ENCODE measurements at places on chromosomes 7 and 10.

DNA sequence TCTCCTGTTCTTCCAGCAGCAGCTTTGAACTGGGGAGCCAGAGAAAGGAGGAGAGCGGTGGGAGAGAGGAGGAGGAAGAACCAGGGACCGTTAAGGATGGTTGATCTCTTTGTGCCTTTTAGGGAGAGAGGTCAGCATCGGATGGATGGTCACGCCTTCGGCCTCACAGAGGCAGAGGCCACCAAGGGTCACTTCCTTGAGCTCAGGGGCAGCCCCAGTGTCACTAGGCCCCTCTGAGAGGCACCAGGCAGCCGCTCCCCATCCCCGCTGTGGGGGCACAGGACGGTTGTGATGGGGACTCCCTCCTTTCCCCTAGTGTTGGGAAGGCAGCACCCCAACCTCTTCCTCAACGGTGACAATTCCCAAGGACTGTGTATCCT, 121.4 kb downstream of the DNAJB6 start:
- DNase-seq, result no peak

DNA sequence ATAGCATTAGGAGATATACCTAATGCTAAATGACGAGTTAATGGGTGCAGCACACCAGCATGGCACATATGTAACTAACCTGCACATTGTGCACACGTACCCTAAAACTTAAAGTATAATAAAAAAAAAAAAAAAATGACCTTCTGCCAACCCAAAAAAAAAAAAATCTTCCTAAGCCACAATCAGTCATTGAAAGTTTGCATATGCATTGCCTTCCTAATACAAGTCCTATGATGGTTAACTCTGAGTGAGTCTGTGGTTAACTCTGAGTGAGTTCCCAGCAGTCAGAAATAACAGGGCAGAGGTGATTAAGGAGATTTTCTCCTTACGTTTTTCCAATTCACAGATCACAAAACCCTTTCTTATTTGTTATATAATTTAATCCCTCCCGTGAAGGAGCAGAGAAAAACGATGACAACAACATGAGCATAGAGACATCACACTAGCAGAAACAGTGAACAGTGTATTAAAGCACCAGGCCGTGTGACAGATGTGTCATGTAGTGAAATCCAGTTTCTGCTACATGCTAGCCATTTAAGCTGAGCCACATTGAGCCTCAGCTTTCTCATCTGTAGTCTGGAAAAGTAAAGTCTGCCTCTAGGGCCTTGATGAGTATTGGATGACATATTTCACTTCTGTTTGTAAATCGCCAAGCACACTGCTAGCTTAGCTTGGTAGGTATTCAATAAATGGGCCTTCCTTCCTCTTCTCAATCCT, 7.4 kb upstream of the RNF148 start:
- DNase-seq, result no peak

- DNase-seq, result no peak
Observed at GRCh38 chr10:97180363-97180755, 5.4 kb downstream of the SLIT1 start.

GRCh38 chr7:98724591-98724990, 107.5 kb downstream of the NPTX2 start:
- DNase-seq, result no peak

- DNase-seq, result no peak
Observed at GRCh38 chr7:108026647-108027046, 23.7 kb upstream of the LAMB1 start.

GRCh38 chr7:40220421-40220911, 85.7 kb downstream of the SUGCT start:
- DNase-seq, result no peak

GRCh38 chr10:130721971-130722370, 585.8 kb downstream of the GLRX3 start:
- DNase-seq, result no peak

DNA sequence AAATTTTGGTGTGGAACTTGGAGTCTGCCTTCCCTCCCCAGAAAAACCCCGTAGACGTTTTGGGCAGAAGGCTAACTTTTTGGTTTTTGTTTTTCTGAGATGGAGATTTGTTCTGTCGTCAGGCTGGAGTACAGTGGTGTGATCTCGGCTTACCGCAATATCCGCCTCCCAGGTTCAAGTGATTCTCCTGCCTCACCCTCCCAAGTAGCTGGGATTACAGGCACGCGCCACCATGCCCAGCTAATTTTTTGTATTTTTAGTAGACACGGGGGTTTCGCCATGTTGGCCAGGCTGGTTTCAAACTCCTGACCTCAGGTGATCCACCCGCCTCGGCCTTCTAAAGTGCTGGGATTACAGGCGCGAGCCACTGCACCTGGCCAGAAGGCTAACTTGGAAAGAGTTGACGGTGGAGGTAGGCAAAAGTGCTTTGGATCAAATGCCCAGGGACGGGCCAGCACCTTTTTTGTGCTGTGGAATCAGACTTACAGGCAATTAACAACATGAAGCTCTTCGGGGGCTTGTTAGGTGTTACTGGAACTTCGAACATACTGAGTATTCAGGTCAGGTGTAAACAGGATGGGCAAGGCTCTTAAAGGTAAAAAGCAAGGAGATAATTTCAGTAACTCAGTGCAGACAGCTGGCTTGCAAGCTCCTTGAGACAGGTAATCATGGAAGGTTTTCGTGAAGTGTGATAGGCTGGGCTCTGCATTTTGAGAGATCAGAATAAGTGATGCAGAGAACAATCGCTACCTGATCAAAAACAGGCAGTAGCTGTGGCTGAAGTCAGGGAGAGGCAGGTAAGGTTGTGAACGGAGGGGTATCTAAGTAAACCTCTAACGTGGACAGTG, 1.8 kb downstream of the PPP1R35 start:
- no peak for DNase-seq

DNA sequence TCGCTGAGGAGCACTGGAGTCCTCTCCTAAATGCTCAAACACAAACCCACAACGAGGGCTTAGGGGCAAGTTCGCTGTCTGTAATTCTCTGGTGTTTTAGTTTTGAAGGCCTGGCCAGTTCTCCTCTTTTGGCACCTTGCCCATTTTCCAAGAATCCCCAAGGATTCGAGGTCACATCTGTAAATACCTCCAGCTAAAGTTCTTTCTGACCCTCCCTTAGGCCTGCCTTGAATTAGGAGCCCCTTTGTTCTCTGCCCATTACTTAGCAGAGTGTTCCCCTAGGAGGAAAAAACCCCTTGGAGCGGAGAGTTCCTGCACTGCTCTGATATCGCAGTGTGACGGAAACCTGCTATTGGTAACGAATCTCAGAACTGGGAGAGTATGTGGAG, 743 bp upstream of the PYROXD2 start:
- no peak for DNase-seq

- DNase-seq, result no peak
Observed at GRCh38 chr7:75916259-75916658, 1.3 kb downstream of the POR start.

- DNase-seq, result no peak
Observed at GRCh38 chr7:140902303-140902953, 22.3 kb downstream of the BRAF start.

- no peak for DNase-seq
Observed at GRCh38 chr7:235576-236395, 43.4 kb downstream of the FAM20C start.

- DNase-seq, result no peak
Observed at GRCh38 chr10:113641702-113642101, 22.1 kb downstream of the NRAP start.

- DNase-seq, result no peak
Observed at GRCh38 chr7:115476671-115477181, 553.8 kb downstream of the TFEC start.

- DNase-seq, result no peak
Observed at GRCh38 chr7:130814778-130815335, 80.8 kb upstream of the KLF14 start.

DNA sequence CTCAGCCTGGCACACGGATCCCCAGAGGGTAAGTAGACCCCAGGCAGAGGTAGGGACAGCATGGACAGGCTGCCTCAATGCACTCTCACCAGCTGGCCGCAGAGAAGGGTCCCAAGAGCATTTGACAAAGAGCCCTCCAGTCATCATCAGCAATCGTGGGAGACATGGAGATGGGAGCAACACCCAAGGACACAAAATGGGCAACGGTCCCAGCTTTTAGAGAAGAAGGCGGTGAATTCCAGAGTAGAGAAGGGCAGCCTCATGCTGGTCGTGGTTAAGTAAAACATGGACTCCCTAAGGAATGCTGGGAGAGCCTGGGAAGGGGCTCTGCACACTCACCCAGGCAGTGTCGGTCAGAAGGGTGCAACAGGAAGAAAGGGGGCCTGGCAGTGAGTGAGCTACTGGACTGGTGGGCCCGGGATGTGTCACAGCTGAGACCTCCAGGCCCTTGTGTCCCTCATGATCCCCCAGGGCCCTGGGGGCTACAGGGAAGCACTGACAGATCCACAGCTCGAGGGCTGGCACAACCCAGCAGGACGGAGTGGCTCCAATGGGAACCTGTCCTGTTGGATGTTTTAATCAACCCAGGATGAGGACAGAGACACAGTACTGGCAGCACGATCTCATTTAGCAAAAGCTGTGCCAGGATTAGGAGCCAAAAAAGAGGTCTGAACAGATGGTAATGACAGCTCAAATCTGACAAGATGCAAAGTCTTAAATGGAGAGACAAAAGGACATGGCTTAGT, 147.1 kb downstream of the NEURL1 start:
- DNase-seq, result no peak

GRCh38 chr10:30364345-30365268, 15.5 kb upstream of the MTPAP start:
- no peak for DNase-seq

DNA sequence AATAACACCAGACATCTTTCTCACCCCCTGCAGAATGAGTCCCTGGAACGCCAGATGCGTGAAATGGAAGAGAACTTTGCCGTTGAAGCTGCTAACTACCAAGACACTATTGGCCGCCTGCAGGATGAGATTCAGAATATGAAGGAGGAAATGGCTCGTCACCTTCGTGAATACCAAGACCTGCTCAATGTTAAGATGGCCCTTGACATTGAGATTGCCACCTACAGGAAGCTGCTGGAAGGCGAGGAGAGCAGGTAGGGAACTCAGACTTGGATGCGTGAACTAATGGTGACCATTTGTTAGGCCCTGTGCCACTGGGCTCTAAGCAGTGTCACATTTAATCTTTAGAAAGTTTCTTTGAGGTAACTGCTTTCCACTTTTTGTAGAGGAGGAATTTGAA, 7.1 kb downstream of the VIM start:
- DNase-seq, result no peak

GRCh38 chr10:73095481-73096021, 1.1 kb downstream of the P4HA1 start:
- no peak for DNase-seq

GRCh38 chr7:123329988-123330643, 130.3 kb upstream of the SLC13A1 start:
- no peak for DNase-seq

DNA sequence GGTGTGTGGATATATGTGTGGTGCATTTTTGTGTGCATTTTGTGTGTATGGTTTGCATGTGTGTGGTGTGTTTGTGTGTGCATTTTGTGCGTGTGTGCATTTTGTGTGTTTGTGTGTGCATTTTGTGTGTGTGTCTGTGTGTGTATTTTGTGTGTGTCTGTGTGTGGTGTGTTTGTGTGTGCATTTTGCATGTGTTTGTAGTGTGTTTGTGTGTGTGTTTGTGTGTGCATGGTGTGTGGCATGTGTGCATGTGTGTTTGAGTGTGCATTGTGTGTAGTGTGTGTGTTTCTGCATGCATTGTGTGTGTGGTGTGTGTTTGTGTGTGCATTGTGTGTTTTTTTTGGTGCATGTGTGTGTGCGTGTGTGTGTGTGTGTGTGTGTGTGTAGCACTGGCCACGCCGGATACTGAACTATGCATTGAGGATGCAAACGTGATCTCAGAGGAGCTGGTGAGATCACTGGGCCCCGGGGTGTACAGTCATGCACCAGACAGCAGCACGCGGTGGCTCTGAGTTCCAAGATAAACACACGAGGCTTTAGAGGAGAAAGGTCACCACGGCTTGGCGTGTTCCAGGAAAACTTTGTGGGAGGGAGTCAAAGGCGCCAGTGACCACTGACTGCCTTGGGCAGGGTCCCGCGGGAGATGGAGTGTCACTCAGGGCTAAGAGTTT, 106.6 kb upstream of the SHH start:
- no peak for DNase-seq

DNA sequence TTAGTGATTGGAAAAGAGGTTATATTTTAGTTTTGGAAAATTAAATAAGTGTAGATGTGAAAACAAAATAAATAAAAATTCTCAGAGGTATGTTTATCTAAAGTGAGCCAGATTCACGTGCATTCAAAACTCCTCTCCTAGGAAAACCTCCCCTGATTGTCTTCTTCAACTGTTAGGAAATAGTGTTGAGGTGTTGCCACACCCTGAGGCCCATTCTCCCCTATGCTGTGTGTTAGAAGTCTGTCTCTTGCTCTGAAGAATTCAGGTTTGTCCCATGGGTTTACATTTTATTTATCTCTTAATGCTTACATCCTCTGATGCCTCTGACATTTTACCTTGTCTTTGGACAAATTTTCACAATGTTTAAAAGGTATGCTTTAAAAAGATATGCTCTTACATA, 40.3 kb downstream of the PTPRE start:
- DNase-seq, result no peak

DNA sequence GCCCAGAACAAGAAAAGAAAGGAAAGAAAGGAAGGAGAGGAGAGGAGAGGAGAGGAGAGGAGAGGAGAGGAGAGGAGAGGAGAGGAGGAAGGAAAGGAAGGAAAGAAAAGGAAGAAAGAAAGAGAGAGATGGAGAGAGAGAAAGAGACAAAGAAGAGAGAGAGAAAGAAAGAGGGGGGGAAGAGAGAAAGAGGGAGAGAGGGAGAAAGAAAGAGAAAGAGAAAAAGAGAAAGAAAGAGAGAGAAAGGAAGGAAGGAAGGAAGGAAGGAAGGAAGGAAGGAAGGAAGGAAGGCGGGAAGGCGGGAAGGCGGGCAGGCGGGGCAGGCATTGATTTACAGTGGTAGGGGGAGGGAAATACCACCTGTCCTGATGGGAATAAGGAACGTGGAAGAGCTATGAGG, 92.7 kb downstream of the DNAJC1 start:
- DNase-seq, result no peak

GRCh38 chr7:45651540-45651939, 77.4 kb downstream of the ADCY1 start:
- no peak for DNase-seq

DNA sequence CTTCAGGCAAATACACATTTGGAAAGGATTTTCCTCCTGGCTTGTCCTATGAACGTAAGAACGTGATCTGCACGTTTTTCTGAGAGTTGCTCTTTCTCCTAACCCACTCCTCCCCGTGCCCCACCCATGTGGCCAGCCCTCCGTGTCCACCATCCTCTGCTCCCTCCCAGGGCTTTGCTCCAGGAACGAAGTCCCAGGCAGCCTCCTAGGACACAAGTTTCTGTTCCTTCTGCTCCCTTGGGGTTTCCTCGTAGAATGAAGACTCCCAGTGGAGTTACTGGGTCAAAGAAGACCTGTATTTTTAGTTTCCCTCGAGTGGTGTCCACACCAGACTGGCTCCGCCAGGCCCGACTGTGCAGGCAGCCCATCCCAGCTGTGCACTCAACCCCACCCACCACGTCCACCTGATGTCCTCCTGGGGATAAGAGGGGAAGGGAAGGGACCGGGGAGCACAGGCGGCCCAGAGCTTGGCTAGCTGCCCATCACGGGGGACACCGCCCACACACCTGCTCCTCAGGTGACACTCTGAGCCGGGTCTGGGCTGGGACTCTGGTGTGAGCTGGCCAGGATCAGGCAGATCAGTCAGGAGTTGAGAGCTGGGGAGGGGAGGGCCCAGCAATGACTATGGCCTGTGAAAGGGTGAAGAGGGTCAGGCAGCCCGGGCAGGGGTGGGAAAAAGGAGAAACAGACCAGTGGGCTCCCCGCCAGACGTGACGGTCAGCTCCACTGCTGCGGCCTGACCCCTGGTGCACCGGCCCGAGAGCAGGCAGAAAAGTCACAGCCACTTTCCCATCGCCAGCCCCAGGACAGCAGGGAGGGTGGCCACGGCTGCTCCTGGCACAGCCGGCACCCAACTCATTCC, 54.3 kb upstream of the PPP2R2D start:
- no peak for DNase-seq

- no peak for DNase-seq
Observed at GRCh38 chr7:51075681-51076580, 240.7 kb downstream of the COBL start.

All from anterior cingulate cortex (tissue), 58 donors.